ENCODE measurements at places on chromosomes 3 and 15.
A peak's percentile ranks its signal among the peaks of the same experiment; 100 is the strongest.

GRCh38 chr3:14522129-14522691, 17.9 kb downstream of the GRIP2 start:
- DNase-seq = no peak

DNA sequence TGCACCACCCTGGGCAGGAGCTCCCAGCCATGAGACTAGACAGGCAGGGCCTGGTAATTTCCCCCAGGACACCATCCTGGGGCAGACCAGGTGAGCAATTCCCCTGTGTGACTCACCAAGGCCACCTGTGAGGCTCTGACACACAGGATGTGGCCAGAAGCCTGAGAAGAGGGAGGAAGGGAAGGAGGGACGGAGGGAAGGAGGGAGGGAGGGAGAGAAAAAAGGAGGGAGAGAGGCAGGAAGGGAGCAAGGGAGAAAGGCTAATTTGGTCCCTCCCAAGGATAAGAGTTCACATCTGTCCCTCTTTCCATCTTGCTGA, 25.9 kb downstream of the WNT7A start:
- DNase-seq = no peak

DNA sequence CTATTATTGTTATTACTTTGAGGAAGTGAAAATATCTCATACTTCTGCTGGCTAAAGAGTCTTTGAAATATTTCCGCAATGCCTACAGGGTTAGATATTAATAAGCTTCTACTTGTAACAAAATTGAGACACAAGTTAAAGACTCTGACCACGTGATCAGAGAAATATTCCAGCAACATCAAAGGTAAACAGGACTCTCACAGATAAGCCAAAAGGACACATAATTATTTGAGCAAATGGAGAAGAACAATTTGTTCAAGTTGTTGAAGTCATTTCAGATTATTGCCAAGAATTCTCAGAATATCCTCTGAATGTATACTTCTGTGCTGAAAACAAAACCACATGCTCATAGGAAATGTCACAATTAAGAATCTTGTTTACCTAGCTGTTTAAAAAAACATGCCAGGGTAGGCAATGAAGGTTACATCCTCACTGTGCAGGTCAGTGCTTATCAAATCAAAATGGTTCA, 225.8 kb upstream of the ALCAM start:
- DNase-seq = no peak

- DNase-seq = no peak
These were observed 139.5 kb upstream of the SLC2A2 start for GRCh38 chr3:171165983-171166382.

GRCh38 chr15:38680775-38681174, 116.2 kb upstream of the RASGRP1 start:
- DNase-seq = no peak

DNA sequence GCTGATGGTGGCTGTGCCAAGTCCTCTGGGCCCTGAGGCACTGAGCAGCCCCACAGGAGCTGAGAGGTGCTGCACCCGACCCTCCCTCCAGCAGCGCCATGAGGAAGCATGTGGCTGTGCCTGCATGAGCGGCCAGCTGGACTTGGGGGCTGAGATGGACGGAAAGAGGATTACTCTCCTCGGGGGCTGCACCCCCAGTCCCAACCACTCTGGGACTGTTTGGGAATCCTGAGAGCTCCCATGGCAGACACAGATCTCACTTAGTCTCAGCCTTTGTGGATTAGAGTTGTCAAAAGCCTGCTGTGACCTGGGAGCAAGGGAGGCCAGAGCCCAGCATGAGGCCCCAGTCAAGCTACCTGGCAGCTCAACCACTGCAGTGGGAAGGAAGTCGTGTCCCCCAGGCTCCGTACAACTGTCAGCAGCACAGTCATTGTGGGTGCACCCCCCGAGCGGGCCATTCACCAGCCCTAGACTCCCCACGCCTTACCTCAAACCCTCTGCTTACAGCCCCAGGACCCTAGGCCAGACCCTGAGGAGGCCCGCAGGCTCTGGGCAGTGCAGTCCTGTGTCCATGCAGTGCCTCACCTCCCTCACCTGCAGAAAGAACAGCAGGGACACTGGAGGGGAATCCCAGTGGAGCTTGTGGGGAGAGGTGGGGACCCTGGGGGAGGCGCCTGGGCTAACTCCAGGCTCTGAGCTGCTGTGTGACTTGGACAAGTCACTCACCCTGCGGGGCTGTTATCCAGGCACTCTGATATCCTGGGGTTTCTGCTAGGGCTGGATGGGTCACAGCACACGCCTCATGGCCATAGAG, 17.1 kb downstream of the PRR23E start:
- DNase-seq = no peak

GRCh38 chr3:137641879-137642704, 122.0 kb upstream of the SOX14 start:
- no peak for DNase-seq

DNA sequence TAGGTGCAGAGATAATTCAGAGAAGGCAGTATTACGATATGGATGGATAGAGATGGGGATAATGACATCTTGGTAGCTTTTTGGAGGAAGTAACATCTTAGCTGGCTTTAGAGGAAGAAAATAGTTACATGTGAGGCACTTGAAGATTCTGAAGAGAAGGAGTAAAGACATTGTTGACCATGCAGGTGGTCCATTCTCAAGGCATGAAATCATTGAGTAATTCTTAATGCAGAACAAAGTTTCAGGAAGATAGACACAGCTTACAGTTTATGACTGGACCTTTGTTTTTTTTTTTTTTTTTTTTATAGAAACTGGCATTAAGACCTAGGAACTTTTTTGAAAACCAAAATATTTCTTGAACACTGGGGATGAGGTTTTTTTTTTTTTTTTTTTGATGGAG, 28.2 kb downstream of the MBNL1 start:
- no peak for DNase-seq

DNA sequence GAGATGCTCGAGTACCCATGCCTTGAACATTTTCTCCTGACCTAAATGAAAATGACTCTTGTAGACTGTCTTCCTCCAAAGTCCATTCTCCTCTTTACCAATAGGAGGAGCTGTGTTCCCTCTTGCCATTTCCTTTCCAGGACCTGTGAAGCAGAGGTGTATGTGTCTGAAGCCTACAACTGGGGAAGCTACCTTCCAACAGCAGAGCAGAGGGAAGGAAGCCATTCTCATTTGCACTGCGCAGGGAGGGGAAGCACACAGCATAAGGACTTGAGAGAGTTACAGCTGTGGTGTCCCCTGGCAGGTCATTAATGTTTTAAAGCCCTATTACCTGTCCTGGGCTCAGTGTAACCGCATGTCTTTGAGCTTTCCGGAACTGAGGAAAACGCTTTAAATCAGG, 38.7 kb downstream of the HSPBAP1 start:
- peak; percentile 7 for DNase-seq

- no peak for DNase-seq
These were observed 137.0 kb upstream of the AGBL1 start for GRCh38 chr15:85942632-85943031.

GRCh38 chr15:52651868-52652267, 27.3 kb downstream of the ATOSA start:
- DNase-seq = peak; percentile 42

GRCh38 chr3:144229953-144230352, 258.3 kb downstream of the DIPK2A start:
- no peak for DNase-seq

GRCh38 chr3:71247221-71247957, 336.1 kb downstream of the FOXP1 start:
- no peak for DNase-seq

GRCh38 chr15:27491666-27492621, 521.0 kb downstream of the GABRG3 start:
- DNase-seq = no peak

DNA sequence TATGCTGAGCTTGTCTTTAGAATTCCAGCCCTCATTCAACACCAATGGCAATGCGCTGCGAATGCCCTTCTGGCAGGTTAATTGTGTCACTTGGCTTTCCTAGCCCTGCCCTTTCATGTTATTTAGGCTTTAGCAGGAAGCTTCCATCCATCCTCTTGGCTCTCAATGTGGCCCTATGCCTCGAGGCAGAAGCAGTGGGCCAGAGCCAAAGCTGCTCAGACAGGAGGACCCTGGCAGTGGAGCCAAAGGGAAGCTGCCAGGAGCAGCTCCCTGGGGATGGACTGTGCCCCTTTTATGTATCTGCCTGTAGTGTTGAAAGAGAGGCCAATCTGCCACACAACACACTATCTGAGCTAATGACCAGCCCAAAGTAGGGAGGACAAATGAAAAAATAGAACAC, 376.4 kb downstream of the CTNNB1 start:
- no peak for DNase-seq

- no peak for DNase-seq
These were observed 46.1 kb downstream of the CPA3 start for GRCh38 chr3:148911173-148911572.

DNA sequence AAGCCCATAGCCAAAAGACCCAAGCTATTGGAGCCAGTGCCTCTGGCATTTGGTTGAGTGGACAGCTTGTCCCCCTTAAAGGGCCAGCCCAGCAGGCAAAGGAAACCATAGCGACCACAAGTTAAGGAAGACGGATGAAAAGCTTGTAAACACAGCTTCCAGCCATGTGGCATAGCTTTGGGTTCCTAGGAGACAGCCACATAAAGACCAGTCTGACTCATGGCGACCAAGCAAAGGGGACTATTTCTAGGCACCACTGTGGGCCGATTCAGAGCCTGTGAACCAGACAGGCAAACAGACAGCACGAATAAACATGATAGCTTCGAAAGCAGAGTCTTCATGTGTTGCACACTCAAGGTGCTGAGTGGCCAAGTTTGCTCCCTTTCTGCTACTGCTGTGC, 30.5 kb upstream of the SRGAP3 start:
- DNase-seq = no peak

DNA sequence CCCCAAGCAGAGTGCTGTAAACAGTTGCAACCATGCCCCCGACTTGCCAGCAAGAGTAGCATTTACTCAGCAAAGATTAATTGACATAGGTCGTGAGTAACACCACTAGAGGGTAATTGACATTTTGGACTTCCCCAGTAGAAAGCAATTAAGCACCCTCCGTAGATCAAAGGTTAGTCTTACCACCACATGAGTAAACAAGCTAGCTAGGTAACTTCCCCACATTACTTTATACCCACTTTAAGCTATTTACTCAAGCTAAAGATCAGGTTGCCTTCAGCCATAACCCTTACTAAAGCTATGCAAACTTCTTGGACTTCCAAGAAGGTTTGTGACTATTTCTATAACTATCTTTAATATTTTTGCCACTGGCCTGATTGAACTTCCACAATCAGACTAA, 1072.7 kb downstream of the OTOL1 start:
- no peak for DNase-seq

GRCh38 chr15:40121911-40122638, 13.4 kb upstream of the BMF start:
- DNase-seq = no peak

DNA sequence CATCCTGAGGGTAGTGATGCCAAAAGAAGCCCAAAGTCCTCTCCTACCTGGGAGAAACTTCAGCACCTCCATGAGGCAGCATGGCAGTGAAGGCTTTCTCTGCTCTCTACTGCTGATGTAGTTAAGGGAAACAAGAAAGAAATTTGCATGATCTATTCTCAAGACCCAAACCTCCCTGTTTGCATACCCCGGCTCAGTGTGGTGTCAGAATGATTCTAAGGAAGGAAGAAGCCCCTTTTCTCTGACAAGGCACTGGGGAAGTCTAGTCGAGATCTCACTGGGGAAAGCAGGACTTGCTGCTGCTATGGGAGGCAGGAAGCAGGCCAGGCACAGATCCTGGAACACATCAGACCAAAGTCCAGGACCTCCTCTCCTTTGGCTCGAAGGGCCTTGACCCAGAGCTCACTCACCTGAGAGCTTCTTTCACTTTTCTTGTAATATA, 89.4 kb upstream of the ICE2 start:
- DNase-seq = peak; percentile 9

- no peak for DNase-seq
These were observed 153.4 kb downstream of the CBLB start for GRCh38 chr3:105715372-105715771.

GRCh38 chr3:157077565-157077991, 82.4 kb downstream of the CCNL1 start:
- DNase-seq = no peak

GRCh38 chr3:99542767-99543518, 95.5 kb upstream of the COL8A1 start:
- no peak for DNase-seq

- no peak for DNase-seq
These were observed 30.5 kb upstream of the TIPARP start for GRCh38 chr3:156643729-156644389.

DNA sequence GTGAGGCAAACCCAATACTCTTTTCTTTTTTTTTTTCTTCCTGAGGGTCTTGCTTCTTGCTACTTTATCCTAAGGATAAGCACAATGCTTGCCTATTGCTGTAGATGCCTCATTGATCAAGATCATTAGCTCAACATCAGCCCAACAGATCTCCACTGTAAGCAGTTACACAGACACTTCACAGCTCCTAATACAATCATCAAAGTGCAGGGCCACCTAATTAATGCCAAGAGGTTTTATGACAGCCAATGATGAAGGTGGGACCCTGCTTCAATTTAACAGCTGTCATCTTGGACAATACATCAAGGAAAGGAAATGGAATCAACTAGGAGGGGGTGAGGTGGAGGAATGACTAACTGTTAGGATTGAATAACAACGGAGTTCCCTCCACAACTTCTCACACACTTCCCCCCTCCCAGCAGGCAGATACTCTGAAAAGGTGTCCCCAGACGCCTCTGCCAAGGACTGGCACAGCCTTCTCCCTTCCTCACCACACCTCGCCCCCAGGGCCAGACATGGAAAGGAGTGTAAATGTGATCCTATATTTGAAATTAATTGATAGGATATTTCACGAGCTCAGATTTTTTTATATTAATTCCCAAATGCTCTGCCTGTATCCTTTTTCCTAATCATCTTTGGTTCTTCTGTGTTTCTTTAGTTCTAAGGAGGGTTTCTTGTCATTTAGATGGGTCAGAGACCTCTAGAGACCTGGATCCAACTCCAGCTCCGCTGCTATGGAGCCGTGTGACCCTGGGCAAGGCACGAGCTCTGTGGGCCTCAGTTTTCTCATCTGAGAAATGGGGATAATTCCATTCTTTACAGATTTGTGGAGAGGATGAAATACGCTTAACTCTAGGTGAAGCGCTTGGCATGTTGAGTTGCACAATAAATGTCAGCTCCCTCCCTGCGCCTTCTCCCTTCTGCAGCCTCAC, 1.2 kb downstream of the DCLK3 start:
- DNase-seq = no peak

DNA sequence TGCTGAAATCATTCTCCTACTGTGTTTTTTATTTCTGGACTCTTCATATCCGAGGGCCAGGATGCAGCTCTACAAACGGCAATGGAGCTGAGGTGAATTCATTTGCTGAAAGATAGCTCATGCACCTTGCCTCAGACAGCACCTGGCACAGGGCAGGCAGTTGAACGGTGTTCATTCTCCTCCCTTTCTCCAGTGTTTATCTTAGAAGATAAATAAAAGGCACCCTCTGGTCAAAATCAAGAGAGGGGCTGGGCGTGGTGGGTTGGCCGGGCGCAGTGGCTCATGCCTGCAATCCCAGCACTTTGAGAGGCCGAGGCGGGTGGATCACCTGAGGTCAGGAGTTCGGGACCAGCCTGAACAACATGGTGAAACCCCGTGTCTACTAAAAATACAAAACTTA, 79.3 kb upstream of the LMOD3 start:
- no peak for DNase-seq

All from endothelial cell (in vitro differentiated cells).